Stimulated activated CD4-positive, alpha-beta T cell treated with anti-CD3 and anti-CD28 coated beads, TNF-alpha, amount 100 ng/mL, for 1 hour (primary cell): ENCODE measurements at places on chromosomes 16 and 17.

- no peak for DNase-seq
Measured at GRCh38 chr17:78572239-78573205, 4.7 kb downstream of the DNAH17 start.

GRCh38 chr16:67191411-67191994 lies 452 bp upstream of the E2F4 start:
- DNase-seq = no peak

- DNase-seq = no peak
Measured at GRCh38 chr16:60059141-60059540, 1325.0 kb upstream of the GOT2 start.

DNA sequence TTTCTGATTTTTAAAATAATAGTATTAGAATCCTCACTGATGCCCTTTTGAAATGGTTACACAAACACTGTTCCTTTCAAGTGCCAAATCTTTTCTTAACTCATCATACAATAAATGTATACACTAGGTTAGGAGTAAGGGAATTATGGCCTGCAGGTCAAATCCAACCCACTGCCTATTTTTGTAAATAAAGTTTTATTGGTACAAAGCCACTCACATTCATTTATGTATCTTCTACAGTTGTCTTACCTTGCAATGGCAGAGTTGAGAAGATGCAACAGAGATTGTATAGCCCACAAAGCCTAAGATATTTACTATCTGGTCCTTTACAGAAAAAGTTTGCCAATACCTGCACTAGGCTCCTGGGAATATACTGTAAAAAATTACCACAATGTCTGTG lies 47.8 kb downstream of the IKZF3 start:
- DNase-seq = no peak

- no peak for DNase-seq
Measured at GRCh38 chr16:2912330-2913199, 834 bp downstream of the FLYWCH1 start.

DNA sequence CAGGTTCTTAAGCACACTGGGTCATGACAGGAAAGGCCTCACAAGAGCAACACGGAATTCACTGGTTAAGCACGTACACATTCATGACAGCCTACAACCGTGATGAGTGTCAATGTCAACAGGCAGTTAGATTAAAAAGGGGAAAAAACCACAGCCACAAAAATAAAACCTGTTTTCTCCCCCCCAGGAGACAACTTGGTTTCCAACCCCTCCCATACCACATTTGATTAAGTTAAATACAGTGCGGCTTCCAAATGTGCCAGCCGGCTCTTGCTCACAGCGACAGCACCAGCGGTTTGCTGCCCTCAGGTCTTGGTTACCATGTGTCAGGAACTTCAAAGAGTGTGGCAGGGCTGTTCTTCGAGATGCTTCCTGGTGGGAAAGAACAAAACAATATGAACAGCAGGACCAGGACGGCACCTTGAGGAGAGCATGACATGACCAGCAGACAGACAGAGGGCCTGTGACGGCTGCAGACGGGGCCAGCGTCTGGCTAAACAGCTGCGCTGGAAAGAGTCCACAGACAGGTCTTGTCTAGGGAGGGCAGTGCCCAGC lies 193.6 kb downstream of the PARN start:
- no peak for DNase-seq

DNA sequence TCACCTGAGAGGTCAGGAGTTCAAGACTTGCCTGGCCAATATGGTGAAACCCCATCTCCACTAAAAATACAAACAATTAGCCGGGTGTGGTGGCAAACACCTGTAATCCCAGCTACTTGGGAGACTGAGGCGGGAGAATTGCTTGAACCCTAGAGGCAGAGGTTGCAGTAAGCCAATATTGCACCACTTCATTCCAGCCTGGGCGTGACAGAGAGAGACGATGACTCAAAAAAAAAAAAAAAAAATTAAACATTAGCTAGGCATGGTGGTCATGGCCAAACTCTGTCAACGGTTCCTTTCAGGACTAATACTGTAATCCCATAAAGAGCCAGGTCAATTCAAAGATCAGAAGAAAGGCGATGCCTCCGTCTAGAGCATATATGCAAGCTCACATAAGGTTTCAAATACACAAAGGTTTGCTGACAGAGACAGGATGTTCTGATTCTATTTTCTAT lies 2.4 kb downstream of the RNF157 start:
- no peak for DNase-seq

GRCh38 chr16:53849994-53850393 lies 146.0 kb downstream of the FTO start:
- no peak for DNase-seq

DNA sequence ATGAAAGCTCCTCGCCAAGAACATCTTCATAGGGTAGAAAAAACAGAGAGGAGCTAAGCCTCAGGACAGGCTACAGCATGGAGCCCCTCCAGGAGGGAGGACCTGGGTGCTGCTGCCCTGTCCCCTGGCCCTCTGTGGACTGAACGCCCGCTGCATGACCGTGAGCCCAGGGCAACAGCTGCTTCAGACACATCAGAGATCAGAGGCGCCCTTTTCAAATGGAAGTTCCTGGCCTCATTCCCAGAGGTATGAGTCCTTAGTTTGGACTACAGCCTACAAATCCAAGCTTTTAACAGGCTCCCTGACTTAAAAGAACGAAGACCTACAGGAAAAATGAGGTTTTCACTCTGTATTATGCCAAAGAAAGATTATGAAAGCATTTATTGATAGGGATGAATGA lies 48.5 kb downstream of the ZNF18 start:
- no peak for DNase-seq

DNA sequence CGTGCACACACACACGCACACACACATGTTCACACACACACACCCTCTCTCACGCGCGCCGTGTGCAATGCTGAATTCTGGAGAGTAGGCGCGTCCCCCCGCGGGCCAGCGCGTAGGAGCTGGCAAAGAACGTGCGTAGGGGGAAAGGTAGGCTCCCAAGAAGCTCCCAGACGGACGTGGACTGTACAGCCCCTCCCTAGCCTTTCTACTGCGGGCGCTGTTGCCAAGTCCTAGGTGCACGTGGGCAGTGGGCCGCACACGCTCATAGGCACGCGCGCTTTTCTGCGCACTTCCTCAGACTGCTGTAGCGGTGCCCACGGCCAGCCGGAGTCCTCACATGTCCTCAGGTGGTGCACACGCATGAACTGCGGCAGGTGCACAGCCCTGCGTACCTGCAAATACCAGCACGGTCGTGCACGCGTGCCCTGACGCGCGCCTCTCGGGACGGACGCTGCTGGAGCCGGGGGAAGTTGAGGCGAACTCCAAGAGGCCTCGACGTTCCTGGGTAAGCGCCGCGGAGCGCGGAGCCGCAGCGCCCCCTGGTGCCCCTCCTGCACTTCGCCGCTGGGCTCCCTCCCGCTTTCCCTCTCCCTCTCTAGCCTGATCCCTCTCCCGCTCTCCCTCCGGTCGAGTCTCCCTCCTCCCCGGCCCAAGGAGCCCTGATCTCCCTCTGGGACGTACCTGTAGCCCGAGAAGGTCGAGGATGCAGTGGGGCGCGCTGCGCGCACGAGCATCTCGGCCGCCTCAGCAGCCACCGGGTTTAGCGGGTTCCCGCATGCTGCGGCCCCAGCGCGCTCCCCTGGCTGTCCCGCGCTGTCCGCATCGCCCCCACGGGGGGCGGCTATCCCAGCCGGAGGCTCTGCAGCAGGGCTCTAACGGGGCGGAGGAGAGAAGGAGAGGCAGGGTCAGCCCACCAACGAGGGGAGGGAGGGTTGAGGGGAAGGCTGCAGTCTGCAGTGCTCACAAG lies 749 bp downstream of the GRIN2A start:
- peak; percentile 8 for DNase-seq

DNA sequence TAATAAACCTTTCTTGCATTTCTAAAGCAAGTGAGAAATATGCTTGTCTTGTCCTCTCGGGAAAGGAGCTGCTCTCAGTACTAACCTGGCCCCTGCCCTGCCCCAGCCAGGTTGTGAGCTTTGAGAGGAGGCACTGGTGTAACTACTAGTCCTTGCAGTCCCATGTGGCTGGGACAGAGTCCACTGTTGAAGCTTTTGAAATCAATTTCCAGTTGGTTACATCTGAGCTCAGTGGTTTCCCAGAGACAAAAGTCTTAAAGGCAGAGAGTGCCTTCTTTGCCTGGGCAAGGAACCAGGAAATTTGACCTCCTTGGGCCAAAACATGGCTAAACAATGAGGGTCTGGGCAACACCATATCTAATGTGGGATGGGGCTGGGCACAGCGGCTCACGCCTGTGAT lies 48.7 kb downstream of the GSG1L start:
- no peak for DNase-seq

GRCh38 chr17:740240-741017 lies 8.0 kb downstream of the TLCD3A start:
- no peak for DNase-seq

GRCh38 chr17:59699218-59699617 lies 8.0 kb downstream of the PTRH2 start:
- no peak for DNase-seq

DNA sequence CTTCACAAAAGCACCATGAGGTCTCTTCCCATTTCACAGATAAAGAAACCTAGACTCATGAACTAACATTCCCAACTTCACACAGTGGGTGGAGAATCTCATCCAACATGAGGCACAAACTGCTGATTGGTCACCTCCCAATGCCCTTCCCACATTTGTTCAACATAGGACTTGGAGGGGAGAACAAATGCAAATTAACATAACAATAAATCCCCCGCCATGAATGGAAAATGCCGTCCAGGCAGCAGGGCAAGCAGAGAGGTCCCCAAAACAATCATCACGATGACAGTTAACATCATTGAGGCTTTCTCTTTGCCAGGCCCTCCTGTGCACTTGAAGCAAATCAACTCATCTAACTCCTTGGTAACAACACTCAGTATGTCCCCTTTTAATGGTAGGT lies 185.3 kb downstream of the TMEM132E start:
- no peak for DNase-seq

DNA sequence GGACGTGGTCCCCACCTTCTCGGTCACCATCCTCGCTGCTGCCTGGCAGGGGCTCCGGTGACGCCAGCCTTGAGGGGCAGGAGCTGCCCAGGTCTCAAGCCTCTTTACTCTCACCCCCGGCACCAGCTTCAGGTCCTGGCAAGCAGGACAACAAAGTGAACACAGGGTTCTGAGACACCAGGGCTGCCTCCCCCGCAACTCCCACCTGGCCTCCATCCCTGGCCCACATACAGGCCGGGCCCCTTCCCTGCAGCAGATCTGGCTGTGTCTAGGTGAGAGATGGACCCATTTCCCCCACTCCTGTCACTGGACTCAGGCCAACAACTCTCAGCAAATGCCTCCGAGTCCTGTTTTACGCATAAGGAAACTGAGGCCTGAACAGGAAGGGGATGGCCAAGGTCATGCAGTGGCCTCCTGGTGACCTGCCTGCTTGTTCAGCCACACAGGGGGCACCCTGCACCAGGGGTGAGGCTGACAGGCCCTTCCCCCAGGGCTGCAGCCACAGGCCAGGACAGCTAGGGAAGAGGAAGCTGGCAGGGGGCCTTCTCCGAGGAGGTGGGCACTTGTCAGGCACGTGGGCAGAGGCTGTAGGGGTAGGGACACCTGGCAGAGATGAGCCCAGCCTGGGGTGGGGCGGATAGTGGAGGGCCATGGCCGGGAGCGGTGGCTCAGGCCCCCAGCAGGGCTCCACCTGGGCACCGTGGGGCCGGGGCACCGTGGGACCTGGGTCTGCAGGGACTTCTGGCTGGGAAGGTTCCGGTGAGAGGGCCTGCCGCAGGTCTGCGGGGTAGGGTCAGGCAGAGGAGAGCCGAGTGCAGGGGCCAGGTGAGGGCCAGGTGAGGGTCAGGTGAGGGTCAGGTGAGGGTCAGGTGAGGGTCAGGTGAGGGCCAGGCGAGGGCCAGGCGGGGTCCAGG lies 46.7 kb upstream of the PVALEF start:
- DNase-seq = no peak

- DNase-seq = no peak
Measured at GRCh38 chr17:57579245-57579644, 165.9 kb downstream of the CCDC182 start.

DNA sequence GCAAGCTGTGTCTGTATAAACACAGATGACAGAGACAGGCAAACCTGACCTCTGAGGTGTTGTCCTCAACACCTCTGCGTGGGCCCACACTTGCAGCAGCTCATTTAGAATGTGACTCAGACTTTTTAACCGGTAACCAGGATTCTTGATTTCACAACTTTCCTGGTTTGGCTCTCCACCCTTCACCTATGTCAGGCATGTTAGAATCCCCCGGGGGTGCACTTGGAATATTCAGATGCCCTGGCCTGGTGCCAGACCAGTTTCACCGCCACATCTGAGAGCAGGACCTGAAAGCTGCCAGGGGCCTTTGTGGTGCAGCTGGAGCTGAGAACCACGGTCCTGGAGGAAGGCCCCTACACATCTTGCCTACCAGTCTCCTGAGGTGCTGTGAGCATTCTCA lies 4.8 kb downstream of the DHODH start:
- DNase-seq = no peak

GRCh38 chr16:12742741-12743140 lies 60.9 kb downstream of the CPPED1 start:
- no peak for DNase-seq

DNA sequence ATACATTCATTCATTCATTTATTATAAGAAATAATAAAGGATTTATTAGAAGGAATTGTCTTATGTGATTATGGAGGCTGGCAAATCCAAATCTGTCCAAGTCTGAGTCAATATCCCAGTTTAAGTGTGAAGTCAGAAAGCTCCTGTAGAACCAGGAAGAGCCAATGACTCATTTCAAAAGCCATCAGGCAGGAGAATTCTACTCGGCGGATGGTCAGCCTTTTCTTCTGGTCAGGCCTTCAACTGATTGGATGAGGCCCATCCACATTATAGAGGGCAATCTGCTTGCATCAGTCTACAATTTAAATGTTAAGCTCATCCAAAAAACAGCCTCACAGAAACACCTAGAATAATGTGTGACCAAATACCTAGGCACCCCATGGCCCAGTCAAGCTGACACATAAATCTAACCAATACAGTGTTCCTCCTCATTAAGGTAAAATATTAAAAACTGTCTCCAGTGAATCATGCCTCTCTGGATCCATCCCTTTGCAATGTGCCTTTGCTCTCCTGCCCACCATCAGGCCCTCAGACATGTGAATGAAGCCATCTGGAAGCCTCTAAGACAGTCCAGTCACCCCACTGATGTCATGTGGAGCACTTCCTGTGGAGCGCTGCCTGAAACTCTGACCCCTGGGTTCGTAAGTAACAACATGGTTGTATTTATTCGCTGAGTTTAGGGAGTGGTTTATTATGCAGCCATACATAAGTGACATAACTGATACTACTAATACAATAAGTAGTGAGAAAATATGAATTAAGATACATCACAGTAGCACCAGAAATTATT lies 69.2 kb upstream of the WSB1 start:
- DNase-seq = no peak

DNA sequence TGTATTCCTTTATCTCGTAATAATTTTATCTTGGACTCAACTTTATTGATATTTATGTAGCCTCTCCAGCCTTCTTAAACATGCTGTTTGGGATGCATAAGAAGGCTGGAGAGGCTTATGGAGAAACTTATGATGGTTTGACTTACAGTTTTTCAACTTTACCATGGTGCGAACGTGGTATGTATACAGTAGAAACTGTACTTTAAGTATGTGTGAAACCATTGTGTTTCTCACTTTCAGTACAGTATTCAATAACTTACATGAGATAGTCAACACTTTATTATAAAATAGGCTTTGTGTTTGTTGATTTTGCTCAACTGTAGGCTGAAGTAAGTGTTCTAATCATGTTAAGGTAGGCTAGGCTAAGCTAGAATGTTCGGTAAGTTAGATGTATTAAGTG lies 206.8 kb downstream of the SEC14L1 start:
- no peak for DNase-seq

GRCh38 chr16:81746566-81746965 lies 32.5 kb upstream of the PLCG2 start:
- no peak for DNase-seq

- DNase-seq = no peak
Measured at GRCh38 chr17:8332688-8333087, 7.0 kb upstream of the ODF4 start.
